Bronchus fibroblast of lung (primary cell): ENCODE measurements at places on chromosomes 4 and X. TPM values are rescaled to one million over a fixed set of nuclear protein-coding genes. Genes with fewer than 3 reads are reported as not detected.

Gene NRK
- 13.7 and 15.8 TPM in 2 replicates for total RNA-seq

Gene CXCR3
- total RNA-seq, result not detected in 2 replicates

Gene TMEM150C
- 0.30 and 0.34 TPM in 2 replicates for total RNA-seq

Gene PNMA3
- total RNA-seq, result not detected in 2 replicates

Gene ANK2
- total RNA-seq, result 4.2 and 5.7 TPM in 2 replicates

Gene RBM47
- 0.30 and 0.50 TPM in 2 replicates for total RNA-seq

Gene GAGE12J
- not detected in 2 replicates for total RNA-seq

Gene ABRAXAS1
- total RNA-seq, result 9.7 and 12.4 TPM in 2 replicates

Gene PCSK1N
- total RNA-seq, result 0.17 TPM in 1 of 2 replicates, not detected in the other

Gene CXCL3
- 2.4 and 4.6 TPM in 2 replicates for total RNA-seq

Gene PNCK
- 0.15 TPM in 1 of 2 replicates, not detected in the other for total RNA-seq

Gene SOWAHB
- not detected in 2 replicates for total RNA-seq

Gene CXCL6
- total RNA-seq, result 1.0 and 2.5 TPM in 2 replicates

Gene PHKA2
- 9.7 and 9.8 TPM in 2 replicates for total RNA-seq

Gene BTK
- total RNA-seq, result not detected in 2 replicates

Gene PPP4R3C
- total RNA-seq, result not detected in 2 replicates

Gene CABS1
- not detected in 2 replicates for total RNA-seq

Gene BCAP31
- 84.3 and 104 TPM in 2 replicates for total RNA-seq

Gene ELF4
- 17.5 and 17.8 TPM in 2 replicates for total RNA-seq

Gene CHRNA9
- total RNA-seq, result not detected in 2 replicates

Gene FAM114A1
- 217 and 243 TPM in 2 replicates for total RNA-seq

Gene LRRC66
- total RNA-seq, result 0.15 and 0.17 TPM in 2 replicates

Gene REPS2
- total RNA-seq, result 0.74 and 1.0 TPM in 2 replicates

Gene MTTP
- total RNA-seq, result under 0.01 TPM in 2 replicates

Gene LARP1B
- total RNA-seq, result 8.0 and 13.4 TPM in 2 replicates

Gene SYTL4
- total RNA-seq, result 3.5 and 3.6 TPM in 2 replicates

Gene CT55
- not detected in 2 replicates for total RNA-seq

Gene CLGN
- total RNA-seq, result 5.1 and 5.9 TPM in 2 replicates

Gene ITGB1BP2
- total RNA-seq, result 0.30 and 3.4 TPM in 2 replicates

Gene RAB28
- total RNA-seq, result 10.7 and 15.5 TPM in 2 replicates

Gene F8A3
- total RNA-seq, result 4.4 and 6.1 TPM in 2 replicates

Gene SSX4B
- total RNA-seq, result not detected in 2 replicates

Gene CT45A3
- not detected in 2 replicates for total RNA-seq

Gene S100G
- total RNA-seq, result not detected in 2 replicates

Gene FAM184B
- total RNA-seq, result under 0.01 TPM in 1 of 2 replicates, not detected in the other

Gene FAM149A
- total RNA-seq, result 2.1 and 3.2 TPM in 2 replicates

Gene TBC1D14
- 28.1 and 31.4 TPM in 2 replicates for total RNA-seq

Gene SLC6A8
- total RNA-seq, result 7.9 and 8.7 TPM in 2 replicates

Gene EXOC1
- total RNA-seq, result 26.3 and 27.4 TPM in 2 replicates

Gene UGT2B17
- not detected in 2 replicates for total RNA-seq

Gene FTHL17
- not detected in 2 replicates for total RNA-seq

Gene ASB5
- total RNA-seq, result 0.30 and 0.50 TPM in 2 replicates

Gene FRMPD4
- 0.30 and 0.50 TPM in 2 replicates for total RNA-seq

Gene XAGE2
- not detected in 2 replicates for total RNA-seq

Gene MSANTD1
- 0.17 TPM in 1 of 2 replicates, not detected in the other for total RNA-seq

Gene IL15
- total RNA-seq, result 2.0 and 2.7 TPM in 2 replicates

Gene SCRG1
- total RNA-seq, result under 0.01 TPM in 1 of 2 replicates, not detected in the other

Gene HMX1
- total RNA-seq, result not detected in 2 replicates

Gene NAP1L2
- not detected in 2 replicates for total RNA-seq

Gene SPARCL1
- under 0.01 TPM in 1 of 2 replicates, not detected in the other for total RNA-seq
